Stimulated activated CD4-positive, alpha-beta T cell treated with anti-CD3 and anti-CD28 coated beads, Interleukin-12 subunit alpha, Interleukin-12 subunit beta, amount 100 ng/mL, for 48 hours (primary cell): ENCODE measurements at places on chromosomes 11 and 22.

GRCh38 chr11:85682330-85683305 lies 3.4 kb downstream of the CCDC89 start:
- peak; percentile 60 for DNase-seq

DNA sequence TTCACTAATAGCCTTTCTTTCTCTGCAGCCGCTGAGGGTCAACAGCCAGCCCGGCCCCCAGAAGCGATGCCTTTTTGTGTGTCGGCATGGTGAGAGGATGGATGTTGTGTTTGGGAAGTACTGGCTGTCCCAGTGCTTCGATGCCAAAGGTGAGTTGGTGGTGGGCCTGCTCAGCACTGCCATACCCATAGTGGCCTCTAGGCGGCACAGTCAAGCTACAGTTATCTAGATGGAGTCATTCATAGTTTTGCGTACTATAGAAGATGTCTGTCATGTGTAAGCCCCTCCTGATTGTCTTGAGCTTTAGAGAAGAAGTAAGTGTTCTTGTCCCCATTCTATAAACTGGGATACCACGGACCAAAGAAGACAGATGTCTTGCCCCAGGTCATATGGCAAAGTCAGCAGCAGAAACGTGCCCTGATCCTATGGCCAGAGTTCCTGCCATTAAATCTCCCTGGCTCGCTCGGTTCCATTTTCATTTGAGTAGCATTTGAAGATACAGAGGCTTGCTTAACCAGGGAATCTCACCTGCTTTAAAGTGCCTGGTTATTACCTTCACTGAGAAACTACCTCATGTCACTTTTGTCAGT lies 42.1 kb upstream of the CRTAM start:
- DNase-seq: peak; percentile 73

- DNase-seq: no peak
Observed at GRCh38 chr11:75496305-75496752, 29.4 kb downstream of the GDPD5 start.

GRCh38 chr11:1639102-1639620 lies 9.6 kb downstream of the KRTAP5-5 start:
- no peak for DNase-seq

DNA sequence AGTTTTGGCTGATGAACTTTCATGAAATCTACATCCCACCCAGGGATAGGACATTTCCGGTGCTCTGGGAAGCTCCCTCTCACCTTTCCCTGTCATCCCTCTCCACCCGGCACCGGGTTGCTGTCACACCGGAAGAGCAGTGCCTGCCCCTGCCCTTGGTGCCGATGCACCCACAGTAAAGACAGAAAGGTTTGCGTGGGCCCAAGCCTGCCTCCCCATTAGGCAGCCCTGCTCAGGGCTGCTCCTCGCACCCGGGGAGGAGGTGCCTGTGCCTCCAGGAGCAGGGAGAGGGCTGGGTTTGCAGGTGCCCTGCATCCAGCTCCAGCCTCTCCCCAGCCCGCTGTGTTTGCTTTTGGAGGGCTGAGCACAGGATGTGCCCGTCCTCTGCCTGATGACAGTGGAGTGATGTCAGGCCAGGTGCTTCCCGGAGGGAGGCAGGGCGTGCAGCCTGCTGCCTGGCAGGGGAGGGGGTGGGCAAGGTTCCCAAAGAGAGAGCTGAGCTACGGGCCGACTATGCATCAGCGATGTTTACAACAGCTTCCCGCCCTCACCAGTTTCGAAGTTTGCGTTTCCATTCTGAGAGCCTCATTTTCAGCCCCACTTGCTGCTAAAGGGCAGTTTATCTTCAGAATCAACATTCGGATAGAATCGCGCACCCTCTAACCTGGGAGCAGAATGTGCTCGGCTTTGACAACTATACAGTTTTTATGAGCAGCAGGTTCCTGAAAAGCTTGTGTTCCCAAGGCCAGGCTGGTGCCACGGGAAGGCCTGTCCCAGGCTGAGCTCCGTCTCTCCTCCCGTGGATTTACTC lies 83.2 kb upstream of the CLDN5 start:
- DNase-seq: peak; percentile 51
